RPMI7951 (cell line): ENCODE measurements at places on chromosomes 5 and 9. TPM values are rescaled to one million over a fixed set of nuclear protein-coding genes. Genes with fewer than 3 reads are reported as not detected.

DNA sequence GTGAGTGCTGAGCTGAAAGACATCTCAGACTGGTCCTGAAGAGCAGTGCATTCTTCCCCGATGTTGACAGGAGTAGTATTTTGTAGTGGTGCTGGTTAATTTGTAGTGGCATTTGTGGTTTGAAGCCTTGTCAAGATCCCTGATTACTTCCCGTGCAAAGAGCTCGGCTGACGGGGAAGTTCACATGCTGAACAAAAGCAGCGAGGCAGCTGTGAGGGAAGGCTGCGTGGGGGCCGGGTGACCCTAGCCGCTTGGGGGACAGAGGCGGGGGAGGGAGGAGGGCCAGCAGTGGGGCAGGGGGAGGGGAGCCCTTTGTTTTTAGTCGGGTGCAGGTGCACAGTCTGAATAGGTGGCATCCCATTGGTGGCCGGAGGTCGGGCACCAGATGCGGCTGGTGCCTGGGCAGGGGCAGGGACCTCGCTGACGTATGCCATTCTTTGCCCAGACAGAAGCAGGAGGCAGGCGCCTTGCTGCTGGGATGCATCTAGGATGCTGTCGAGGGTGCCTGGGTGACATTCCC, 64.7 kb downstream of the CRB2 start:
- no peak for DNase-seq

Gene HRH2
- total RNA-seq: 4.4 and 5.3 TPM in 2 replicates

GRCh38 chr5:141763541-141763940, 81.5 kb upstream of the ARAP3 start:
- DNase-seq: no peak

DNA sequence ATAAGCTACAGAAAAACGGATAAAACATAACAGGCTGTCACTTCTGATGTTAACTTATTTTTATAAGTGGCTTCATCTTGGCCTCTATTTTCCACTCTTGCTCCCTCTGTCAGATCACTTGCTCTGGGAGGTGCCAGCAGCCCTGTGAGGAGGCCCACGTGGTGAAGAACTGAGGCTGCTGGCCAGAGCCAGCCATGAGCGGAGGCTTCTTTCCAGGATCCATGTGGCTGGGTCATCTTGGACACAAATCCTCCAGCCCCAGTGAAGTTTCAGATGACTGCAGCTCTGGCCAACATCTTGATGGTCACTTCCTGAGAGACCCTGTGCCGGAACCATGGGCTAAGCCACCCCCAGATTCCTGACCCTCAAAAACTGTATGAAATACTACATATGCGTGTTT, 7.5 kb upstream of the CMBL start:
- DNase-seq: no peak

Gene SMIM32
- not detected in 2 replicates for total RNA-seq

Gene PCDHB16
- total RNA-seq: 2.0 and 2.1 TPM in 2 replicates

DNA sequence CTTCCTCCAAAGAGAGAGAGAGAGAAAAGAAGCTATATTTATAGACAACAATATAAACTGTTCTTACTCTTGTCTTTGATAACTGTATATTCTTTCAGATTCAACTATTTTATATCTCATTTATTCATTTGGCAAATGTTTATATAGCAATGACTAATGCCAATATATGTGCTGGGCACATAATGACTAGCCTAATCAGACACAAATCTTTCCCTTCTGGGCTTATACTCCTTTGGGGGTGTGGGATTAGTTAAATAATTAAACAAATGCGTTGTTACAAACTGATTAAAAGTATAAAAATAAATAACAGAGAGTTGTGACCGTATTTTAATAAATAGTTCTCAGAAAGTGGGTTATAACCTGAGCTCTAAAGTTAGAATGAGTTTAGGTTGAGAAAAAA, 4.0 kb downstream of the SPINK14 start:
- DNase-seq: no peak

DNA sequence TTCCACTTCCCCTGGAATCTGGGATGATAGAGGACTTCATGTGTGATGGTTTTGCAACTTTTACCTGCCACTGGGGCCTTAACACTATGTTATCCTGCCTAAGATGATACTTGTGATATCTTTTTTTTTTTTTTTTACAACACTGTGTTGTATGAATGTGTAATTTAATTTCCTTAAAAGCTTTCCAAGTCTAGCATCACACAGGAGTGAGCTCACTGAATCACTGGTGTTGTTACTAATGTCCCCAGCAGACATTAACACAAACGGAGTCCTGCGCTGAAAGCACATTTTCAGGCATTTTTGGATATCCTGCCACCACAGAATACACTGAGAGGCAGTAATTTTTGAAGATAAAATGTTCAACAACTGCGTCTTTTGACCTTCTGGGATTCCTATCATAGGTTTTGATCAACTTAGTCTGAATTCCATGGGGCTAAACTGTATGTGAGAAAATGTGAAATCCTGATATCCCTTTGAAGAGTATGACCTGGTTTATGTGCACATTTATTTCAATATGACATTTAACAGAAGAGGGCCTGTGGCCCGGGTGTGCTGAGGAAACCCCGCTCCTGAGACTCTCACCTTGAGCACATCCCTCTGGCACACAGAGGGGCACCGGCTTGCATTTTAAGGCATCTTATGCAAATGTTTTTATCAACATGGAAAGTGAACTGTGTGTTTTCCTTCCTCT, 118.0 kb downstream of the FSTL4 start:
- no peak for DNase-seq
